Liver (tissue), 10 donors: ENCODE measurements at places on chromosomes 13 and 19.

- peak; percentile 81 for DNase-seq
Measured at GRCh38 chr19:33771384-33772101, 25.1 kb upstream of the KCTD15 start.

DNA sequence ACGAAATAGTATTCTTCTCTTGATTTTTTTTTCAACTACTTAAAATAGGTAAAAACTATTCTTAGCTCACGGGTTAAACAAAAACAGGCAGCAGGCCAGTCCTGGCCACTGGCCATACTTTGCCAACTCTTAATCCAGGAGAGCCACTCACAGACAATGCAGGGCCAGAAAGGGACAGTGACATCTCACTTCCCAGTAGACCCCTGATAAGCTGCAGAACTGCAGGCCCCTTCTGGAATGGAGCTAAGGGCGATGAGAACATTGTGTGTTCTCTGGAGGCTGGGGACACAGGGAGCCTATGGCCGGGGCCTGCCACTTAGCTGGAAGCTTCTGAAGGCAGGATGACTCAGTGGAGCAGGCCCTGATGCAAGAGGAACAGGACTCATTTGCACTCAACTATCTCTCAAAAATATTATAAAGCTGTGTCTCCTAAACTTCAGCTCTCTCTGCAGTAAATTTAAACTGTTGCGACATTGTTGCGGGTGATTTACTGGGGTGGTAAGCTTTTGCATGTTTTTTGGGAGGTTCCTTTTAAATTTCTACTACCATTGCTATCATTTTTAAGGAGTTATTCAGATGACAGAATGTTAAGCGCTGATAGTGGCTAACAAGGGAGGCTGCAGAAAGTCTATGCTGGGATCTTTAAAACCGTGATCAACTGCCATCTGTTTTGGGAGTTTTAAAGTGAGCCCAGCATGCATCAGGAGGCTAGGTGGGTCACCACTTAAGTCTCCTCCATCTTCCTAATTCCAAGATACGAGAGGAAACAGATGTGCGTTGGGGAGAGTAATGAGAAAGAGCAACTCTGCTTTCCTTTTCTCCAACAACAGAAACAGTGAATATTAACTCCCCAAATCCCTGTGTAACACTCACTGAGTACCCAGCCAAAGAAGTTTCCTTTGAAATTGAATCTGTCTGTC is 33.2 kb upstream of the KATNAL1 start:
- DNase-seq, result no peak

DNA sequence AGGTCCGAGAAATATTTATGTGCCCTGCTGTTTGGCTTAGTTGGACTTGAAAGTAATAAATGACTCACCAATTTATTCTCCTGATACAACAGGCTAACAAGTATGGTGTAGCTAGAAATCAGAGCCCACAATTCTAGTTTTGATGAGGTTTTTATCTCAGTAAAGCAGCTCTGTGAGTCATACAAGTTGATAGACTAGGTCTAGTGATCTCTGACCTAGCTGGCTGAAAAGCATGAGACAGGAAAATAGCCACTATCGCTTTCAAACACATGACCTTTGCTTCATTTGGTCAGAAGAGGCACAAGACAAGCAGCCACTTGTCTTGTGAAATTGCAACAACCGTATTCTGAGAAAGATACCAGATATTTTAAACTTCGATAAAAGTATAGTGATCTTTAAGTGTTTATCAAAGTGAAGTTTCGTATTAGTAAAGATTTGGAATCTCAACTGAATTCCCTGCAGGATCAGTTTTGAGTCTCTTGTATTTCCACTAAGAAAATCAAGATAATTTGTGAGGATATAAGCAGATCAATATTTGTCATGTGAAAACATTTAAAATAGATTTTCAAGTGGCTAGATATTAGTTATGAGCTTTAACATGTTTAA is 126.7 kb downstream of the MAB21L1 start:
- no peak for DNase-seq

- DNase-seq, result peak; percentile 79
Measured at GRCh38 chr19:39792999-39793546, 14.4 kb downstream of the LEUTX start.

- no peak for DNase-seq
Measured at GRCh38 chr13:66943530-66943929, 286.6 kb downstream of the PCDH9 start.

DNA sequence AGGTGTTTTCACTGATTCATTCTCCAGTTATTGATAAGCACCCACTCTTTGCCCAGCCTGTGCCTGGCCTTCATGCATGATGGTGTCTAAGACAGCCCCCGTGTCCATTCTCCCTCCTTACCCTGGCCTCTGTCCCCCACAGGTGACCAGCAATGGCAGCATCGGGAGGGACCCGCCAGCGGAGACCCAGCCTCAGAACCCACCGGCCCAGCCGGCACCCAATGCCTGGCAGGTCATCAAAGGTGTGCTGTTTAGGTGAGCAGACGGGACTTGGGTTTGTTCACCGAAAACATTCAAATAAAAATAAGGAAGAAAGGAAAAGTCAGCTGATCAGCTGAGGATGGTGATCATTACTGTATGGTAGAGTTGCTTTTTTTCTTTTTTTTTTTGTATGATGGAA is 6.6 kb downstream of the CLPTM1 start:
- no peak for DNase-seq

DNA sequence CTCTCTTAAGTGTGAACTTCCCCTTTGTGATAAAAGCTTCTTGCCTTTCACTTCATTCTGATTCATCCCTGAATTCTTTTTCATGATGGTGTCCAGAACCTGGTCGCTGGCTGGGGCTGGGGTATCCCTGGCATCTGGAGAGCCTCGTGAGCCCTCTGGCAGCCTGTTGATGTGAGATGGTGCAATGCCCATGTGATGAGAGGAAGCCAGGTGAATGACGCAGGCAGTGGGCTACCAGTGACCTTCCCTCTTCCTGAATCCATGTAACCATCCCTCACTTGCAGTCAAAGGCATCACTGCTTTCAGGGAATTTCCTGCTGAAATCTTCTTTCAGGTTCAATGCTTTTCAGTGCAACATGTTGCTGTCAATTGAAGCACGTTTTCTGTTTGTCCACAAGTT is 158.6 kb upstream of the SLC10A2 start:
- DNase-seq, result no peak

DNA sequence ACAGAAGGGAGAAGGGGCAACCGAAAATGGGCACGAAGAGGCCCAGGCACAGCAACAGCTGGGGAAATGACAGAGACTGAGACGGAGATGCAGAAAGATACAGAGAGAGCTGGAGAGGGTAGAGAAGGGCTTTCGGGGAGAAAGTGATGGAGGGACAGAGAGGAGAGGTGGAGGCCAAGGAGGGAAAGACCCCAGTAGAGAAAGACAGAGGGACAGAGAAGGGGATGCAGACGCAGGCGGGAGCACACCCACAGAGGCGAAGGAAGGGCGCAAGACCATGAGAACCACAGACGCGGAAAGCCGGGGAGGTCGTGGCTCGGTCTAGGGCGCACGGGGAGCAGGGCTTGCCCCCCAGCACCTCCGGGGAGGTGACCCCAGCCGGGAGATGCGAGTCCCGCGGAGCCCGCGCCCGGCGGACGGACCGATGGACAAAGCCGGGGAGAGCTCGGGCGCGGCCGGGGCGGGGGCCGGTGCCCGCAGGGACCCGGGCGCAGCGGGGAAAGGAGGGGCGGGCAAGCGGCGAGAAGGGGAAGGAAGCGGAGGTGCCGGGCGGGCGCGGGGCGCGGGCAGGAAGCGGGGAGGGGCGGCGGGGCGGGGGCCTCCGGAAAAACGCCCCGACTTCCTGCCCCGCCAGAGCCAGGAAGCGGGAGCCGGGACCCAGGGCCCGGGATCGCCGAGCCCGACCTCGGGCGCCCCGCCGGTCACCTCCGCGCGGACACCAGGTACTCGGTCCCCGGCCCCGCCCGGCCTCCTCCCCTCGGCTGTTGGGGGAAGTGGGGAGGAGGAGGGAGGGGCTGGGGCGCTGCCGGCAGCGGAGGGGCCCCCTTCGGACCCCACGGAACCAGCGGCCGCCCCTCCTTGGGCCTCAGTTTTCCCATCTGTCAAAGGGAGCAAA is at the start of gene ARHGEF1:
Gene ARHGEF1 (plus strand): TSS at position 617 of the 895 bp plus-strand sequence. CDS start 4,899 bp downstream, outside the sequence.
- no peak for DNase-seq
